Effector CD8-positive, alpha-beta T cell (primary cell): ENCODE measurements at places on chromosomes 2 and 18.

DNA sequence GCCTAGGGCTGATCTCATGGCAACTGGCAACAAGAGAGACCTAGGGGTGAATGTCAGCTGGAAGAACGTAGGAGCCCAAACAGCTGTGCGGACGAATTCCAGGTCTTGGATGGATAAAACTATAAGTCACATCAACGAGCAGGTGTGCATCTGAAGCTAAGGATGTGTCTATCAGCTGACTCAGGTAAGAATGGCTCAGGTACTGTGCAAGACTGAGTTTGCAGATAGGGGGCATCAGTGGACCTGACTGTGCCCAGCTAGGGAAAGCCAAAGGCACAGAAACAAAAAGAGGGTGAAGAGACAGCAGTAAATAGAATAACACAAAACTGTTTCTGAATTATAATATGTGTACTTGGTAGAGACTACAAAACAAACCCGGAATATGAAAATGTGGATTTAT, 357.3 kb downstream of the ZEB2 start:
- DNase-seq: peak; percentile 1

GRCh38 chr18:13221869-13222855, 3.6 kb downstream of the LDLRAD4 start:
- DNase-seq: no peak

DNA sequence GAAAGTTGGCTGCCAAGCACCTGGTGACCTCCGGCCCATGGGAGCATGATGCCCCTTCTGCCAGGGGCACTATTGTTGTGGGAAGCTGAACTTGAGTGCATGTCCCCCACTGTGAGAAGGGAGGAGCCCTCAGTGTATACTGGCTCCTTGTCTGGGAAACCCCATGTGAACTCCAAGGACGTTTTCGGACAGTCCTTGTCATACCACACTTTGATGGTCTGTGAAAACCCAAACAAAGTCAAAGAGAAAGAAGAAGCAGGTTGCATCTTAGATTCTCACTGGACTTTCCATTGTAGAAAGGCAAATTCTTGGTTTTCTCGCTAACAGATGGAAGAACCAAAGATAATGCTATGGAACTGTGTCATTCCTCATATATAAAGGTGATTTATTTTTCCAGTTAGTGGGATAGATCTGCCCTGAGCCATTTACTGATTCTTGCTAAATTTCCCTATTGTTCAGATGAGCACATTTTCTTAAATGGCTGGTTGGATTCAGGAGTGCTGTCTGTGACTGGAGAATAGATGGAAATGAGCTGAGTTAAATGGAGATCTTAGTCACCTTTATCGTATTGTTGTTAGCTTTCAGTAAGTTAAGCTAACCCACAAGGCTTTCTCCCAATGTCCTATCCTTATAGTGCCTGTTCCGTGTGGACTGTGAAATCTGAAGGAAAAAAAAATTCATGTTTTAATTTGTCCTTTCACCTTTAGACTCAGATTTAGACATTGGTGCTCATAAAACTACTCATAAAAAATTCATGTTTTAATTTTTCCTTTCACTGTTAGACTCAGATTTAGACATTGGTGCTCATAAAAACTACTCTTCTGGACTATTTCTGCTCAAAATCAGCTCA, 166.6 kb downstream of the ACTR3 start:
- DNase-seq: no peak

DNA sequence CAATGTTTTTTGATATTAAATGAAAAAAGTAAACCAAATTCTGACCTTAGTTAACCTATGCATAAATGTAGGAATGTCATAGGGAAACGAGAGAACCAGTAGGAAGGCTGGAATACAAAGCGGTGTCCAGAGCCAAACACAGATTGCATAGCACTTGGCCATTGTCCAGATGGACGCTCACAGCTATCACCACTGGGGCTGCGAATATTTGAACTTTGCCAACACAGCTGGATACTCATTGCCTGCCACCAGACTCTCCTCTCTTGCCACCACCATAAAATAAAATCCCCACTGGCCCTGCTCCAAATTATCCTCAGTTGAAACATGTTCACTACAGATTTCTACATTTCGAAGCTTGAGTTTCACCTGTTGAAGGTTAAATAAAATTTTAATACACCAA, 159.3 kb upstream of the GULP1 start:
- no peak for DNase-seq

DNA sequence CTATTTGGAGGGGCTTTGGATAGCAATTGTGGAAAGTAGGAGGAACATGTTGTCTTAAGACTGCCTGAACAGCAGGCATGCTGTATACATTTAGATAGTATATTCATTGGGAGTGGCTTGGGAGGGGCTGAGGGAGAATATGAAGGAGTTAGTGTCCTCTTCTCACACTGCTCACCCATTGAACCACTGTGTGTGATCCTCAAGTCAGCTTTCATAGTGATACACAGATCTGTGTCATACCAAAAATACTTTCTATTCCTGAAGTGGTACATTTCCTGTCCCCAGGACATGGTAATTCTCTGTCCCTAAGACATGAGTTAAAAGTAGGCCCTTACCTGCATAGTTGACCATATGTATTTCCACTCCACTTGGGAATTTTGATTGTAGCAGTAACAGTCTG, 9.6 kb downstream of the NEMP2 start:
- DNase-seq: no peak

GRCh38 chr2:97708608-97709007, 4.8 kb upstream of the ZAP70 start:
- DNase-seq: no peak

GRCh38 chr2:135999899-136000298, 14.5 kb upstream of the DARS1 start:
- no peak for DNase-seq

DNA sequence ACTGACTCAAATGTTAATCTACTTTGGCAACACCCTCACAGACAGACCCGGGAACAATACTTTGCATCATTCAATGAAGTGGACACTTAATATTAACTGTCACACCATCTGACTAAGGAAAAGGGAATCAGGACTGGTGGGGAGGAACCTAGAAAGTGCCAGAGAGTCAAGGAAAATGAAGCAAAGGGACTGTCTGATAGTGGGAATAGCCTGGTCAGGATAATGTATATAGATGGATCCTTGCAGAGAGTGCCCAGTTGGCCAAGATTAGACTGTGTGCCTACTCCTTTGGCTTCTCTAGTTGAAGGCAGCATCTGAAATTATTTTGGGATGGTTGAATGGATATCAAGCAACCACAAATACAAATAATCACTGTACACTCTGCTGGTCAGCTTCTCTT, 45.2 kb downstream of the ARL6IP6 start:
- DNase-seq: no peak

GRCh38 chr18:33699372-33699771, 121.4 kb downstream of the ASXL3 start:
- DNase-seq: no peak

- DNase-seq: no peak
These were observed 7.4 kb upstream of the CCNYL1 start for GRCh38 chr2:207704078-207704477.

- DNase-seq: no peak
These were observed 386.2 kb downstream of the PTH2R start for GRCh38 chr2:208792766-208793165.

DNA sequence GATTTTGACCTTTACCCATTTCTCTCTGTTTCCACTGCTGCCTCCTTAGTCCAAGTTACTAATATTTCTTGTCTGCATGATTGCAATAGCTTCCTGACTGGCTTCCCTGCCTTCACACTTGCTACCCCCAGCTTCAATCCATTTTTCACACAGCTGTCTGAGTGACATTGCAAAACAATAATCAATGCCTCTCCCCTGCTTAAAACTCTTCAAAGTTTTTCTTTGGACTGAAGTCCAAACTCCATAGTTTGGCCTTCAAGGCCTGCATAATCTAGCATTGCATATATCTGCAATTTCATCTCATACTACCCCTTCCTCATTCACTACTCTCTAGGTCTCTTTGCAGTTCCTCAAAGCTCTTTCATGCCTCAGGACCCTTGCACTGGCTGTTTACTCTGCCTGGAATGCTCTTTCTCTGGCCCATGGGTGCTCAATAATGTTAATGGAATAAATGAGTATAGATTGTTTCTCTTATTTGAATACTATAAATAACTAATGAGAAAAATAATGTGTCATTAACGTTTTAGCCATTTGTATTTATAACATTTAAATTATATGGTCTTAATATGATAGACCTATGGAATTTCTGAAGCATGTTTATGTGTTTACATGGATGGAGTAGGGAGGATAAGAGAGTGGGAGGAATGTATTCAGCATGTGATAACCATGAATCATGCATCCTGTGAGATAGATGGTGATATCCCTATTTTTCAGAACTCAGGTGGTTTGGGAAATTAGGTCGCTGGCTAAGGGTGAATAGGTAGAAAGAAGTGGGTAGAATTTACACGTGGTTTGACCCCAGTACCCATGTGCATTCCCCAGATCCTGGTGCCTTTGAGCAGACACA, 5.7 kb upstream of the TMEM178A start:
- DNase-seq: no peak

GRCh38 chr2:134621939-134622705, 96.7 kb downstream of the TMEM163 start:
- DNase-seq: no peak

DNA sequence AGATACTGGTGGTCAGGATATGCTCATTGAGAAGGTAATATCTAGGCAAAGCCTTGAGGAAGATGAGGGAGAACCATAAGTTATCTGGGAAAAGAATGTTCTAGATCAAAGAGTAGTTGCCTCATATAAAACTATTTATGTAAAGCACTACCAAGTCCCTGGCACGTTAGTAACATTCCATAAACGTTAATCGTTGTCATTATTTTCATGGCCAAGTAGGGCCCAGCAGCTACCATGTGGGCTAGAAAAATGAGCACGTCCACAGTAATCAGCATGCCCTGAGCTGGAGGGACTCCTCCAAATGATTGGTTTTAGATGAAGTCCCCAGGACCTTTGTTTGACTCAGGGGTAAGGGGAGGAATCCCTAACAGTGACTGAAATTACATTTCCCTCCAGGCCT, 32.7 kb upstream of the AFTPH start:
- no peak for DNase-seq

GRCh38 chr2:88824951-88825350, 133.5 kb downstream of the RPIA start:
- DNase-seq: no peak

GRCh38 chr2:37181726-37182684, 6.5 kb downstream of the SULT6B1 start:
- no peak for DNase-seq
